Activated naive CD4-positive, alpha-beta T cell treated with Interleukin-2 at 50 U/mL for 16 hours (primary cell): ENCODE measurements at places on chromosomes 11 and 22.
A peak's percentile ranks its signal among the peaks of the same experiment; 100 is the strongest.

DNA sequence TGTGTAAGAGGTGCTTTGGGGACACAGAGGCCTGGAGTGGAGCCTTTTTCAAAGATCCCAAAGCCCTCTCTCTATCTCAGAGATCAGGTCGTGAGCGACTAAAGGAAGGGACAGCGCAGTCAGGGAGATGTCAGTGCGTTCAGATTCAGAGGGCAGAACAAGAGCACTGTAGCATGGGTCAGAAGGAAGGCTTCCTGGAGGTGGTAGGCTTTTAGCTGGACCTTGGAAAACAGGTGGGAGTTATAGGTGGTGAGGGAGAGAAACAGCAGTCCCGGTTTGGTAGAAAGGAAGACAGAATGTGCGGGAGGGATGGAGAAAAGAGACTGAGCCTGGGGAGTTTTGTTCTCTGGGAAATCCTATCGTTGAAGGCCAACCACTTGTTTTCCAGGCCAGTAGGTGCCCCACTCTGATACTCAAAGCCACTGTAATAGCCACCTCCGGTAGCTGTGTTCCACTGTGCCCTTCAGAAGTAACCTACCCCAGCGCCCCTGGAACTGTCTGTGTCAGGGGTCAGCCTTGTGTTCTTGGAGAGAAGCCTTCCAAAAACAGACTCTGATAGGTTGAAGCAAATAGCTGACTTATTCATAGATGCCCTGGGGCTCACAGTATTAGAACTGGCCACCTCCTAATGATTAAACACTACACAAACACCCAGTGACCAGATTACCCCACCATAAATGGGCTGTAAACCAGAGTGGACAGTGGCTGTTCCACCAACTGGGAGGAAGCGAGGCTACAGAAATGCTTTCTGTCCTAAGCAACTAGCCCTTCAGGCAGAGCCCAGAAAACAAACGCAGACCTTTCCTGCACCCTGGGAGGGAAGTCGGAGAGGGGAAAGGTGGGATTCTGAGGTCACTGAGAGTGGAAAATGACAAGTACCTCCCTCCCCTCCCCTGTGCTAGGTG, 157.7 kb downstream of the DBX1 start:
- DNase-seq, result no peak

DNA sequence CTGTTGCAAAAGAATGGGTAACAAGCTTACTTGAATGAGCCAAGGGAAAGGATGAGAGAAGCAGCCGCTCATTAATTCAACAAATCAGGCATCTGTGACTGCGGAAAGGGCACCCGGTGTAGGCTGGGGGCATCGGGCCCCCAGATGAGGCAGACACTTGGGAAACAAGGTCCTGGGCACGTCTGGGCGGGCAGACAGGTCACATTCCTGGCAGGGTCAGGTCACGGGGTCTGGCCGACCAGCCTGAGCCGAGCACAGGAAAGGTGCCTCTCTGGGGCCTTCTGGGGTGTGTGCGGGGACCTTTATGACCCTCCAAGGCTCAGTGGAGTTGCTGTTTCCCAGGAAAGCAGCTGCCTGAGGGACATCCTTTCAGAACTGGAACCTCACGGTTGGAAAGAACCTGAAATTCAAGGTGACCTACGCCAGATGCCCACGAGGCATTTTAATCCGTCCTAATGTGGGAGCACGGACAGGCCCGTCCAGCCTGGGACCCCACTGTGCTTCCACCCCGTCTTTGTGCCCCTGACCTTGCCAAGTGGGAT, 57.1 kb downstream of the ST14 start:
- DNase-seq, result no peak

GRCh38 chr22:24201681-24202614, 20.7 kb downstream of the SUSD2 start:
- DNase-seq, result no peak

DNA sequence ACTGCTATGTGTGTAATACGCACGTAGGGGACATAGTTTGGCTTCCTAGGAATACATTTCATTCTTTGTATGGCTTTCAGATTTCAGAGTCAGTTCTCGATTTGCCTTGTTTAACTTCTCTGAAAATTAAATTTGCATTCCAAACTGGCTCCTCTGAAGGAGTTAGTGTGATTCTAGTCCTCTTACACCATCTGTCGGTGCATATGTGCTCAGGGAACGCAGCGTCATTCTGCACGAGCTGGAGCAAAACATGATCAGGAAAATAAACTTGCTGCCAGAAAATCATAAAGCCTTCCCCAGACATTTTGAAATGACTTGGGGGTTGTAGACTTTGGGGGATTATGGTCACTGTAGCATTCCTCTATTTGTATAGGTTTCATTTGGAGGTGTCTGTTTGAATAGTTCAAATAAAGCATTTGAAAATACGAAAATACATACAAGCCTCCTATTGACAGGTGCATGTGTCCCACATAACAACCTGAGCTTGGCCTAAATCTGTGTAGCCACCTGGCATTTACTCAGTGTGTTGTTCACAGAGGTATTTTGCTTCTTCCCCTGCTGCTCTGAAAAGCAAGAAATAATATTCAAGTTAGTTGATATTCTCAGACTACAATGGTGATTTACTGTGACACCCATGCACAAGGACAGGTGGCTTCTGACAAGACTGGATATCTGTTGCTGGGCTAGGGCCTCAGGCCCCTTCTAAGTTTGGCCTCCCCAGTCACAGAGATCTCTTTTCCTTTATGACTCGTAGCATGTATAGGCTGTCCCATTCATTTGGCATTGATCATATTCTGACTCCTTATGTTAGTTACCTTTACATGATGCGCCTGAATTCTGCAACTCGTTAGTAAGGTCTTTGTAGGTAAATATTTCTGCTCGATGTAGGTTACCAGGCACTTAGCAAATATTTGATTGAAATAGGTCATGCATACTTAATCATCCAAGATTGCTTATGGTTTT, 81.6 kb upstream of the SORL1-AS1 start:
- DNase-seq, result no peak

GRCh38 chr11:47989779-47990178, 9.4 kb downstream of the PTPRJ start:
- DNase-seq, result no peak

GRCh38 chr22:21613553-21614233, 16.1 kb downstream of the YDJC start:
- no peak for DNase-seq

GRCh38 chr22:40679964-40680818, 907 bp downstream of the MCHR1 start:
- no peak for DNase-seq

DNA sequence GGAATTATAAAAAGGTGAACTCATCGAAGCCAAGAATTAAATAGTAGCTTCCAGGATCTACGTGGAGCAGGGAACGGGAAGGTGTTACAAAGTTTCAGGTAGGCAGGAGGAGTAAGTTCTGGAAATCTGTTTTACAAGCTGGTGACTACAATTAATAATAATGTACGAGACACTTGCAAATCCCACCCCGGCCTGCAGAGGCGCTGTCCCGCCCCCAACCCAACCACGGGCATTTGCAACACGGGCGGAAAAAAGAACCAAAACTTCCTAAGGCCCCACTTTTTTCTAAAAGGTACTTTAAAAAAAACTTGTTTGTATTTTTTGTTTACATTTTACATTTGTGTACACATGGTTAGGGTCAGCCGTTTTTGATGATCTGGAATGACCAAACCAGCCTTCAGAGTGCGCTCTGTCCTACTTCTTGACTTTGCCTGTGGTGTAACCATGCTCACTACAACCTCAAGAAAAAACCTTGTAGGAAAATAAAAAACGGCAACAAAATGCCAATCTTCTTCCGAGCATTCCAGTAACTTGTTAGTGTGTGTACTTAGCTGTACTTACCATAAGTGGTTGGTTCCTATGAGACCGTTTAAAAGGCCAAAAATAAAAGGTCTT, 449.6 kb upstream of the B3GAT1 start:
- no peak for DNase-seq

DNA sequence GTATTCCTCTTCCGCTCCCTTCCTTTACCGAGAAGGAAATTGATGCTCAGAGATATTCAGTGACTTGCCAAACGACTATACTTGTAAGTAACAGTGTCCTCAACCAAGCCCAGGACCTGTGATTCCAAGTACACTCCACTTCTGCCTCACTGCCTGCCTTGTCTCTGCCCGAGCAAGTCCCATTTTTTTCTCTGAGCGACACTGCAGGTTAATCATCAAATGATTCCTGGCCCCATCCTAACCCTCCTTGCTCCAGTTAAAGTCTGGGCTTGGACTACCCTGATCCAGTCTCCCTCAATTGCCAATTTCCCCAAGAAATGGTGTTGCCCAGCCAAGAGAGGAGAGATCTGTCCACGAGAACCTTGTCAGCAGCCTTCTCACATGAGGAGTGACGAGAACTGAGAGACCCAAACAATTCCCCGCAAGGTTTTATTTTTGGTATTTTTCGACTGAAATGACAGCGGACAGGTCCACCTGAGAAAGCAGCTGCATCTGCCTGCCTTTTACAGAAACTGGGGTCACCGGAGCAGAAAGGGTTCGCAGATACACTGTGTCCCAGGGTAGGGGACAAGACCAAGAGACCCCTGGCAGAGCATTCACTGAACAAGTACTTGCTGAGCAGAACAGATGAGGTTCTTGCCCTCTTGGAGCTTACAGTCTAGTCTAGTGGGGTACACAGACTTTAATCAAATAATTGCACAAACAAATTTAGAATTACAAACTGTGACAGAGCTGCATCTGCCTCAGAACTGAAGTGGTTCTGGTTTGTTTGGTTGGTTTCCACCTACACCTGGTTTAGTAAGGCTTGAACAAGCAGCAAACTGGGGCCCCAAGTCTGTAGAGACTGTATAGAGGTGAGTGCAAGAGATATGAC, 11.4 kb downstream of the POU2AF1 start:
- no peak for DNase-seq

DNA sequence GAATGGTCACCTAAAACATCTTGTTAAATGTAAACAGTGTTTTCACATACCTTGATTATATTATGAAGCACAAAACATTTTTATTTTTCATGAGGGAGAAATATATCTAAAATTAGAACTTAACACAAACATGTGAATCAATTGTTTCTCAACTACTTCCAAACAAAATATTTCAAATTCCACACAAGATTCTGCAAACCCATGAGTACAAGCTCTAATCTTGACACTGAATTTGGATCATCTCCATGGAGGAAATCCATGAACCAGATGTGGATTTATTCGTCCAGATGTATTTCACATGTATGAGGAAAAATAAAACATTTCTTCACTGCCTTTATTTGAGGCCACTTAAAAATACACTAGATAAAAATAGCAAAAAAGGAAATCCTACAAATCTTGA, 184.2 kb downstream of the SBF2 start:
- DNase-seq, result no peak

DNA sequence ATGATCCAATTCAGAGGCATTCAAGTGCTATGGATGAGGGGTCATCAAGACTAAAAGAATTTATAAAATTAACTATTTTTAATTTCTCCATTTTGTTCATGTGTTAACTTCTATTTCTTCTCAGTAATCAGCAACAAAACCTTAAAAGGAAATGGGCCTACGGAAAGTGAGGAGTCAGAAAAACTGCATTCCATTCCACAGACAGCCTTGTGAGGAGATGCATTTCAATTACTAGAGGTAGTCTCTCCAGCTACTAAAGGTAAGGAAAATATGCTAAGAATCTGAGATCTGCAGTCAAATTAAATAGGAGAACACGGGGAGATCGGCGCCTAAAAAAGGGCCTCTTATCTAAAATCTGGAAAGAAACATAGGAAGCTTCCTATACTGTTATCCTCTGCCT, 661.7 kb downstream of the DLG2 start:
- no peak for DNase-seq

GRCh38 chr11:87324817-87325489, 287.2 kb downstream of the TMEM135 start:
- no peak for DNase-seq

- DNase-seq, result peak; percentile 42
Observed at GRCh38 chr11:17991783-17992433, 20.9 kb downstream of the SERGEF start.

DNA sequence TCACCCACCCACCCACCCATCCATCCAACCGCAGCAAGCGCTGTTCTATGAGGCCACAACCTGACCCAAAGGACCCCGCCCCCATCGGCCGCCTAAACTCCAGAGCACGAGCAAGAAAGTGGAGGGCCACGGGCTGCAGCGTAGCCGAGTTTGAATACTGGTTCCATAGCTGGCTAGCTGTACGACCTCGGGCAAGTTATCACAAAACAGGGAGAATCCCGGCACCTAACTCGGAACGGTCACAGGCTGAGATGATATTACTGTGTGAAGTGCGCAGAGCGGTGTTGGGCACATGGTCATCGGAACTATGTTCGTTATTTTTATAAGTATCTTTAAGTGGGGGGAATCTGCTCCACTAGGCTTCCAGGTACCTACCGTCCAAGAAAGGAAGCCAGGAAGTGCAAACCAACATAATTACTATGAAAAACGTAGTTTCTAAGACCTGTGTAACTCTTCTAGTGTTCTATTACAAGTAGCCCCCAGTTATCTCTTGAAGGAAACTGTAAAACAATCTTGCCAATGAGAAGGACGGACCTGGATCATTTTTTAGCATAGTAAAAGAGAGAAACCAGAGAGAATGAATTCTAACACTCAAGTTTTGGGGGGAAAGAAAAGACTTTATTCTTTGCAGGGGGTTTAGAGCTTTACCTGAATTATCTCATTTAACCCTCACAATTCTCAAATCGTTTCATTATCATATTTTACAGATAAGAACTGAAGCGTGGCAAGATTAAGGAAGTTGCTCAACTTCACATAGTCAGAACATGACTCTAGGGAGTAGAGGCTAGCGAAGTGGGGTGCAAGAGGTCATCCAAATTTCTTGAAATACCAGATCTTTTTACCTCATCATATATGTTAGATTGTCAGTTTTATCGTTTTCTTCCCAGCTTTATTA, 663 bp upstream of the BUD13 start:
- DNase-seq, result no peak

- DNase-seq, result no peak
Observed at GRCh38 chr22:47071078-47071806, 308.8 kb downstream of the TBC1D22A start.

- no peak for DNase-seq
Observed at GRCh38 chr11:69013009-69013951, at the start of gene MRGPRF. Gene MRGPRF, minus strand, starts transcription at chr11:69013246. Its CDS starts 3,345 bp downstream, at chr11:69009901.

DNA sequence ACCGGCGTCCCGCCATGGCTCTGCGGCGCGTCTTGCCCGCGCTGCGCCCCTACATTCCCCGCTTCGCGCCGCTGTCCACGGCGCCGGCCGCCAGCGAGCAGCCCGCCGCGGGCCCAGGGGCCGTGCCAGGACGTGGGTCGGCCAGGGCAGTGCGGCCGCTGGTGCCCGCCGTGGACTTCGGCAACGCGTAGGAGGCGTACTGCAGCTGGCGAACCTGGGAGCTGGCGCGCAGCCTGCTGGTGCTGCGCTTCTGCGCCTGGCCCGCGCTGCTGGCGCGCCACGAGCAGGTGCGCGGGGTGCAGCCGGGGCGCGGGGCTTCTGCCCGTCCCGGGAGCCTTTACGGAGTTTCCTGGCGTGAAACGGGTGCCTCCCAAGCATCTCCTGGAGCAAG, 20.1 kb downstream of the DGCR6L start:
- DNase-seq, result no peak

- no peak for DNase-seq
Observed at GRCh38 chr22:48082284-48082683, 1319.8 kb downstream of the TBC1D22A start.

DNA sequence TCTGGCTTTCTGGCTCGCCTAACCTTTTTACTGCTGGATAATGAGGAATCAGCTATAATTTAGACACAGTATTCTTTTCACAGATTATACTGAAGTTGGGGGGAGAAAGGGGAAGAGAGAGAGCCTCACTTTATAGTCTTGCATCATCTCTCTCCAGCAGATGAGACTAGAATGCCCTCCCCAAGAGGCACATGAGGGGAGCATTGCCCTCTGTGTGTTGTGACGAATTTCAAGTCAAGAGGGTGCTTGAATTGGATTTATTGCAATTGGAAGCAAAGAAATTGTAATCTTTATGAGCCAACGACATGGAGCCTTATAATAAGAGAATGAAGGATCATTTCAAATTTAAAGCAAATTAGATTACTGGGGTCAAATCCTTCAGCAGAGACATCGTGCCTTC, 17.6 kb upstream of the CADM1 start:
- DNase-seq, result no peak
